ENCODE measurements at places on chromosomes 7 and 10.

DNA sequence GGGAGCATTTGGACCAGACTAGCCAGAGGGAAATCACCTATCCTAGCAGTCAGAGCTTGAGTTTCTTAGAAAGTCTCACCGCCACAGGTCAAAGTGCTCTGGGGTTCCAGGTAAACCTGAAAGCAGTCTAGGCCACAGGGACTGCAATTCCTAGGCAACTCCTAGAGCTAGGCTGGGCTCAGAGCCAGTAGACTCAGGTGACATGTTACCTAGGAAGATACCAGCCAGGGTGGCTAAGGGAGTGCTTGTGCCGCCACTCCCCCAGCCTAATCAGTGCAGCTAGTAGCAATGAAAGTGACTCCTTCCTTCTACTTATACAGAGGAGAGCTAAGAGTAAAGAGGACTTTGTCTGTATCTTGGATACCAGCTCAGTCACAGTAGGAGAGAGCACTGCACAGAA is 348.7 kb upstream of the HPS1 start:
- no peak for DNase-seq

DNA sequence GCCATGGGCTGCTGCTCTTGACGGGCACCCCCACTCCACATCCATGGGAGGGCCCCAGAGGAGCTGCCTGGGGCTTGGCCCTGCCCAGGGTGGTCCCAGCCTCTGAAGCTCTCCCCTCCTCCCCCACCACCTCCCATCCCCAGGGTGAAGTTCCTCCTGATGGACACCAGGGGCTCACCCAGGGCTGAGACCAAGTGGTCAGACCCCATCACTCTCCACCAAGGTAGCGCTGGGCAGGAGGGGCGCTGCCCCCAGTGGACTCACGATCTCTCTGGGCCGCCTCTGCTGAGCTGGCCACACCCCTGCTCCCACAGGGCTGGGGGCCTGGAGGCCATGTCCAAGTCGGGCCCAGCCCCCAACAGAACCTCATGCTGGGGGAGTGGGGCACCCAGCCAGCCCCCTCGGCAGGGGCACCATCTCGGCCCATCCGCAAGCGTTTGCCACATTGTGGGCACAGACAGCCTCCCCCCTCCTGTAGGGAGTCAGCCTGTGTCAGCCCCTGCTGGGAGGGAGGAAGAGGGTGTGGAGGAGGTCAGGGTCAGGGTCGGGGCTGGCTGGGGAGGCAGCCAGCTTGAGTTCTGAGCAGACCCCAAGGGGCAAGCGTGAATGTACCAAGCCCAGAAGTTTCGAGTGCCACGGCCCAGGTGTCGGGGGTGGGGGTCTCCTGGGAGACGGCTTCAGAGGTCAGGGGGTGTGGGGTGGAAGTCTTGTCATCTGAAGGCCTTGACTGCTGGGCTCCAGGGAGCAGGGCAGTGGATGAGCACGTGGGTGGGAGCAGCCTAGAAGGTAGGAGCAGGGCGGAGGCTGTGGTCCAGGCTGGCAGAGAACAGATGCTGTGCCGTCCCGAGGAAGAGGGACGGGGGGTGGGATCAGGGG is 2.8 kb downstream of the UPK3B start:
- no peak for DNase-seq

- no peak for DNase-seq
Observed at GRCh38 chr10:114347791-114348190, 56.5 kb downstream of the AFAP1L2 start.

DNA sequence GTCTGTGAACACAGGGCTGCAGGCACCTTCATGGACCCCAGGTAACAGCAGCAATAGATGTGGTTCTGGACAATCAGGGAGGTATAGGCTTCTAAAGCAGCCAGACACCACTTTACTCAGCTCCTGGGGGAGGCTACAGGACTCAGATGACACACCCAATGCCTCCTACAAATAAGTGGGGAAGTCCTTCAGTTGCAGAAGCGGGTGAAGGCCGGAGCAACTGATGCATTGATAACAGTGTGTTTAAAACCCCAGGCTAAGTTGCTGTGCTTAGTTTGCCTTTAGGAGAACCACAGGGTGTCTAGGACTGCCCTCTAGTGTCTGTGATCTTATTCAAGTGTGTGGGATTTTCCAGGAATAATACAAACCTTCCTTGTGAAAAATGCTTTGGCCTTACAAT is 5.9 kb upstream of the ITGA8 start:
- no peak for DNase-seq

GRCh38 chr10:116115036-116115641 is 157.9 kb downstream of the GFRA1 start:
- no peak for DNase-seq

DNA sequence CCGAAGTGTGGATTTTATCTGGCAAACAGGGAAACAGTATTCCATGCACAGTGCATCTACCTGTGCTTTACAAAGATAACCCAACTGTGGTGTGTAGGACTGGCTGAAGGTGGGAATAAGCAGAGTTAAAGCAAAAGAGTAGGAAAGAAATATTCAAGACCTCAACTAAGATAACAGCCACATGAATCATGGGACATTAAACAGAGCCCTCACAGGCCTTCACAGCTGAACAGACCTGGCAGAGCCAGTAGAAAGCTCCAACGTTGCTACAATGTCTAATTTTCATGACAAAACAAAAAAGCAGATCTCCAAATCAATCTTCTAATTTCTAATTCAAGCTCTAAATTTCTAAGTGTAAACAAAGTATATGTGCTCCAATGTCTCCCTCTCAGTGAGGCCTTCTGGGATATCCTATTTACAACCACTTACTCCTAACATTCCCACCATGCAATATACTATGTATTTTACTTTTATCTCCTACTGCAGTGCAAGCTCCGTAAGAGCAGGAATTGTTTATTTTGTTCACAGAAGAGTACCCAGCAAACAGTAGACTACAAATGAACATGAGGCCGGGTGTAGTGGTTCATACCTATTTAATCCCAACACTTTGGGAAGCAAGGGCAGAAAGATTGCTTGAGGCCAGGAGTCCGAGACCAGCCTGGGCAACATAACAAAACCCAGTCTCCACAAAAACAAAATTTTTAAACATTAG is 63.5 kb downstream of the UBE2H start:
- no peak for DNase-seq

- no peak for DNase-seq
Observed at GRCh38 chr10:127935071-127935561, 28.2 kb downstream of the PTPRE start.

- no peak for DNase-seq
Observed at GRCh38 chr7:140937702-140938264, 13.1 kb upstream of the BRAF start.

GRCh38 chr7:143485500-143485899 is 7.8 kb downstream of the TAS2R41 start:
- DNase-seq = no peak

DNA sequence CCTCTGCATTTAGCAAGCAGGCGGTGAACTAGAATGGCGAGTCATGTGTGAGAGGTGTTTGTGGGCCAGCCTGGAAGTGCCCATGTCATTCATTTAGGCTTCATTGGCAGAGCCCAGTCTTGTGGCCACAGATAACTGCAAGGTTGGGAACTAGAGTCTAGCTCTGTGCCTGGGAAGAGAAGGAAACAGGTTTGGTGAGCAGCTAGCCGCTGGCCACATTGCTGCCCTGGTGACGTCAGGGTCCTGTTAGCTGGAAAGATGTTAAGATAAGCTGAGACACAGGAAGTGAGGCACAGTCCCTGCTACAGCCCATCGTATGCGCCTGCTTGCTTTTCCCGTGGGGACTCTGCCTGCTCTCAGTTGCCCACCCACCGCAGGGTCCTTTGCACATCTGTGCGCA is 185.5 kb downstream of the CAMK1D start:
- DNase-seq = no peak

GRCh38 chr7:139768249-139768824 is 9.5 kb downstream of the HIPK2 start:
- DNase-seq = no peak

GRCh38 chr7:159031135-159031701 is 113.4 kb downstream of the VIPR2 start:
- DNase-seq = no peak

- DNase-seq = no peak
Observed at GRCh38 chr7:21690705-21691104, 147.9 kb downstream of the DNAH11 start.

DNA sequence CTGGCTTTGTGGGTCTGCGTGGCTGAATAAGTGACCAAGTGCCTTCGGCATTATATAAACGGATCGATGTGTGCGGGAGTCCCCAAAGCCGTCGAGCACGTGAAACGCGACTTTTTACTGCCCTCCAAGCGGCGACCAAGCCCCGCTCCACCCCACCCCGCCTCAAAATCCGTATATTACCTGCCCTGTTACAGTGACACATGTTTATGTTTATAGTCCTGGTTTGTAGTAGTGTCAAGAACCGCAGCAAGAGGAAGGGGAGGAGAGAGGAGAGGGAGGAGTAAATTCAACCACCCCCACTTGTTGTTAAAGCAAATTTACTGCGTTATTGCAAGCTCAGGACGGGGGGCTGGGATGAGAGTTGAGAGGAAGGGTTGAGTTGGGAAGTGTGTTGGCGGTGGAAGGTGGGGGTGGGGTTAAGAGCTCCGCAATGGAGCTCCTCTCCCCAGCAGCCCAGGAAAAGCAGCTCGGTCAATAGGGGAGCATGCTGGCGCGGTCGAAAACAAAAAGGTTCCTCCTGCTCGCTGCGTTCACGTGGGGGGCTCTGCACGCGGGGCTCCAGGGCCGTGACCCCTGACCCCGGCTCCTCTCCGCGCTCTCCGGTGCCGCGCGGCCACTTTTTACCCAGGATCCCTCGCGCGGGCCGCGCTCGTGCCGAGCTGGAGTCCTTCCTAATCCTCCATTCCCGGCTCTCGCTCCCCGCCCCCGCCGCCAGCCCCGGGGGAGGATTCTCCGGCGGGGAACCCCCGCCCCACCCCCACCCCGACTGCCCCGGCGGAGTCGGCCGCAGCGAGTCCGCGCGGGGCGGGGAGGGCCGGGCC is at the start of gene SKIDA1:
SKIDA1 (minus strand) TSS at position 316 of the 821 bp plus-strand sequence. CDS start 7,860 bp downstream, outside the sequence.
- DNase-seq = peak; percentile 33

DNA sequence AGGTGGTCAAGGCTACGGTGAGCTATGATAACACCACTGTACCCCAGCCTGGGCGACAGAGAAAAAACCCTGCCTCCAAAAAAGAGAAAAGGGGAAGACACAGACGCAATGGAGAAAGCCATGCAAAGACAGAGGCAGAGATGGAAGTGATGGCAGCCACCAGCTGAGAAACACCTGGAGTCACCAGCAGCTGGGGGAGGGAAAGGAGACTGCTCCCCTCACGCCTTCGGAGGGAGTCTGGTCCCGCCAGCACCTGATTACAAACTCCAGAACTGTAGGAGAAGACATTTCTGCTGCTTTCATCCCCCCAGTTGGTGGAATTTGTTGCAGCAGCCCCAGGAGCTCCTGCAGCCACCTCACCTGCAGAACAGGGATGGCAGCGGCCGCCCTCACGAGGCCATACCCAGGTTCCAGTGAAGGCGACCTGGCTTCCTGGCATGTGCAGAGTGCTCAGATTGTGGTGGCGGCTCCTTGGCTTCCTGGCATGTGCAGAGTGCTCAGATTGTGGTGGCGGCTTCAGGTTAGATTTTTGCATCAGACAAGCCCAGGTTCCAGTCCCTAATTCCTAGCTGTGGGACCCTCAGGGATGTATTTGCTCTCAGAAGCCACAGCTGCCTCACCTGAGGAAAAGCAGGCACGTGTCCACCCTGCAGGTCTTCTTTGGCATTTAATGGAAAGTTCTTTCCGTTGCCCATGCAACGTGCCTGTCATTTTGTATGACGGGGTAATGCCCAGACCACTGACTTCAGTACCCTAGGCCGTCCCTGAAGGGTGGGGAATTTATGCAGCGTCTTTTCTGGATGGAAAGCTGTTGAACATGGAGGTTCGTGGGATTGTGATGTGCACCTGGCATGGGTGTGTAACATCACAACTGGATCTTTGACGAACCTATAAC is 182.9 kb downstream of the EBF3 start:
- DNase-seq = no peak

- DNase-seq = peak; percentile 15
Observed at GRCh38 chr7:96116173-96116572, 205.7 kb downstream of the SLC25A13 start.

- DNase-seq = no peak
Observed at GRCh38 chr10:97157578-97158095, 28.1 kb downstream of the SLIT1 start.

DNA sequence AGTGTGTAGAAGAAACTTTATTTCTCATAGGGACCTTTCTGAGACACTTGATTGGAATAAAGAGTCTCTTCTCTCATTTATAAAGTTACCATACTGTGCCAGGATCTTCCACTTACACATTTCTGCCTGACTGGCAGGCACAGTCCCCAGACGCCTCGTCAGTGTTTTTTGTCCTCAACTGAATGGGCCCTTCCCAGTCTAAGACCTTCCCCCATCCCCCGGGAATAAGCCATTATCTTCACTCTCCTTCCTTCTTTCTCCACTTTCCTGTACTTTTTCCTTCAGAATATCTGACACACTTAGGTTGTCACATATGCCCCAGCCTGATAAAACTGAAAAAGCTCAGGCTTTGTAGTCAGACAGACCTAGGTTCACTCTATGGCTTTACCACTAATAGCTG is 35.3 kb upstream of the KCNIP2 start:
- DNase-seq = no peak
